Smooth muscle cell of the brain vasculature (primary cell): ENCODE measurements at places on chromosomes 4 and X.

DNA sequence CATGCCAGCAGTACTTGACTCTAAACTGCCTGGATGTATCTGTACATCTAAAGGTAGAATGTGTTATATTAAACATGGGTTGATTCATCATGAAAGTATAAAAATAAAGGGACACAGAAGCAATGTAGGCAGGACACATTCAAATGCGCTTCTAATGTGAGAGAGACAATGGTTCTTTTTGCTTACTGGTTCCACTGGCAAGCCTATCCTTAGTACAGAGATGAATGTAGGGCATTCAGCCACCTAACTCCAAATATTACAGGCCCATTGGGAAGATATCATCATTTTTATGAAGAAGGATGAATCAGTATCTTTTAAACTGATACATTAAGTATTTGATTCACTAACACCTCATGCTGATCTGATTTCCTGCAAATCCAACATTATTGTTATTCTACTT is 18.0 kb downstream of the CDKL2 start:
- no peak for DNase-seq

DNA sequence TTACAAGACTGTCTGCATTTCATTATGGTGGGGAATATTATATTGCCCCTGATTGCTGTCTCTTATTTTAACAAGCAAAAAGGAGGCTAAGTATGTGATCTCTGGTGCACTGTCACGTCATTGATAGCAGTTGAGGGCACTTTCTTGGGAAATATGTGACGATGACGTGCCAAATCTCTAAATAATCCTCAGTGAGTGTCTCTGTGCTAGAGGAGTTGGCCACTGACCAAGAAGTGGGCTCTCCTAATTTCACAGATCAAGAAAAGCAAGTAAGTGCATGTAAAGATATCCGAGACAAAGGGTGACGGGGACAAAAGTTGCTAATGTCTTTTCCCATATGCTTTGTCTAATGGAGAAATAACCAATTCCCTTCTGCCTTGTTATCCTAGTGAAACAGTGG is 487.4 kb upstream of the TENM3 start:
- DNase-seq: no peak

GRCh38 chr4:153181700-153182099 is 22.5 kb upstream of the TRIM2 start:
- no peak for DNase-seq

DNA sequence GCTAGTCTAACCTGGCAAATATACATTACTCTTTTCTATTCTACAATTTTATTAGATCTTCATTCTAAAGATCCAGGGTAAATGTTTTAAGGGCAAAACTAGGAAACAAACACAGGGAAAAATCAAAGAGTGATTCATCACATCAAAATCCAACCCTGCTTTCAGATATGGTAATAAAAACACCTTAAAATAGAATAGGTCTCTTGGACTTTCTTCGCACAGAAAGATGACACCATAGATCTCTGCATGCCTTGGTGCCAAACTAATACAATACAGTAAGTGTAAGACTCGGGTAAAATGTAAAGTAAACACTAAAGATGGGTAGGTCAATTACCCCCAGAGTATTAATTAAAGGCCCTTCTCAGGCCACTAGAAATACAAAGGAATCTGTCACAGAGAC is 34.2 kb downstream of the LDB2 start:
- no peak for DNase-seq

DNA sequence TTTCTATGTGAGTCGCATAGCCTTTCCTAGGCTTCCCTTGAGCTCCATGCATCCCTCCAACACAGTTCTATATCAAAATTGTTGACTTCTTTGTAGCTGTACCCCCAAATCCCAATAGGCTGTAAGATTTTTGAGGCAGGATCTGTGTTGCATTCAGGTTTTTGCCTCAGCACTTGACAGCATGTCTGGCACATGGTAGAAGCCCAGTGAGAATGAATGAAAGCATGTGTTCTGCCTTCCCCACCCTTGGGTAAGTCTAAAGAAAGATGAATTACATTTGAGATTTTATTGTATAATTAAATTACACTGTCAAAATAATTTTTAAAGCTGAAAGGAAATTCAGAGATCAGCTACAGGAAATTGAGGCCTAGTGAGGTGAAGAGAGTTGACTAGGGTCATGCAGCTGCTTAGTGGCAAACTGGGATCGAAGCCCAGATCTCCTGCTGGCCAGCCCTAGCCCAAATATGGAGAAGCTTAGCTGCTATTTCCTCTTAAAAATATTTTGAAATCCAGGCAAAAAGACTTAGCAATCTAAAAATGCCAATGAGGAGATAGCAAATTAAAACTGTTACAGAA is 122.5 kb downstream of the SPATA18 start:
- DNase-seq: peak; percentile 15

DNA sequence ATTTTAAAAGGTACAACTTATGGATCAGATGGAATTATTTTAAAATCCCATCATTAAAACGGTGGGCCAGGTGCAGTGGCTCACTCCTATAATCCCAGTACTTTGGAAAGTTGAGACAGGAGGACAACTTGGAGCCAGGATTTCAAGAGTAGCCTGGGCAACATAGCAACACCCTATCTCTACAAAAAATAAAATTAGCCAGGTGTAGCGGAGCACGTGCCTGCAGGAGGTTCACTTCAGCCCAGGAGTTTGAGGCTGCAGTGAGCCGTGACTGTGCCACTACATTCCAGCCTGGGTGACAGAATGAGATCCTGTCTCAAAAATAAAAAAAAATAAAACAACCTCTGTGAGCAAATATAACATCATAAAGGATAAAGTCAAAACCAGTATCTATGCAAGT is 11.4 kb downstream of the ADH5 start:
- DNase-seq: no peak

- DNase-seq: no peak
Measured at GRCh38 chr4:89737888-89738287, 99.1 kb downstream of the SNCA start.

DNA sequence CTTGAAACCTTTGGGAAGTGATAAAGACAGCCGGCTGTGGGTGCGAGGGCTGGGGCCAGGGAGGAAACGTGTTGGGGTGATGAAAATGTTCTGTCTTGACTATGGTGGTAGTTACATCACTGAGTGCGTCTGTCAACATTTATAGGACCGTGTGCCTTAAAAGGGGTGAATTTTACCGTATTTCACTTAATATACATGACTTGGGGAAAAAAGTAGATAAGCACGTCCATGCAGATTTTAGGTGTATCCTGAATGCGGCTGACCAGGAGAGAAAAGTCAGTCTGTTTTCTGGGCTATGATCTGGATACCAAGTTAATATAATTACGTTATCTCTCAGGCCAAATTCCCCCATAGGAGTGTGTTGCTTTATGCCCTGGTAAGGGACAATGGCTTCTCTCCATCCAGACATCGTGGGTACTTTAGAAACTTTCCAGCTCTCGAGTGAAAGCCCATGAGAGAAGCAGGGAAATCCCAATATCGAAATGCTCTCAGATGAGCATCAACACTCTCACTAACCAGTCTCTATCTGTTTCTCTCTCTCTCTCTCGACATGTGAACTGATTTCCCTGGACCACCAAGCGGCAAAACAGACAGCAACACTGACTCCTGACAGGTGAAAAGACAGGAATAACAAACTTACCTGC is 71.5 kb downstream of the IRF2 start:
- no peak for DNase-seq
